ENCODE measurements at places on chromosomes 3 and 15.

- no peak for DNase-seq
Observed at GRCh38 chr3:32132121-32132520, 25.7 kb downstream of the GPD1L start.

- no peak for DNase-seq
Observed at GRCh38 chr15:88036154-88036839, 220.2 kb downstream of the NTRK3 start.

DNA sequence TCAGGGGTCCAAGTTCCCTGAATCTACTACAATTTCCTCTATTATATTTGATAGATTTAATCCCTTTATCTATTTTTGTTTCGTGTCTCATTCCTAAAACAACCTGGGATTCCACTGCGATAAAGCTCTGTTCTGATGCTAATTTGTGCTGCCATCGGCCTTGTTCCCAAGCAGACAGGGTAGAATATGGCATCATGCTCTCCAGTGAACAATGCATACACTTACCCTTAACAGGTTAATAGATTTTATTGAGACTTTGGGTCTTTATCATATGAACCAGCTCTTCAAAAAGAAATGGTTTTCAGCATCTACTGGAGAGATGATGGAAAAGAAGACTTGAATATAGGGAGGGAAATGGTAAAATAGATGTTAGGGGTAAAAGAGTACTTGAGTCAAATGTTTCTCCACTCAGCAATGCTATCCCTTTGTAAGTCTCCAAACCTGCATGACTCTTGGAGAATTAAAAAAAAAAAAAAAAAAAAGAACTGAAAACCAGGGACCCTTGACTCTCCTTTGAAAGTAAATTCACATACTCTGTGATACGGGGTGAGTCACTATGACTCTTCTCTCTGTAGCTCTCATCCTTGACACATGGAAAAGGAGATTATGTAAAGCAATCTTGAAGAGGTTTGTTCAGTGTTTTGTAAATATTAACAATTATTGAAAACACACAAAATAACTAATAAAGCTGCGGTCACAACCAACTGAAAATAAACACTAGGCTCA lies 268.8 kb downstream of the ZBTB20 start:
- no peak for DNase-seq

DNA sequence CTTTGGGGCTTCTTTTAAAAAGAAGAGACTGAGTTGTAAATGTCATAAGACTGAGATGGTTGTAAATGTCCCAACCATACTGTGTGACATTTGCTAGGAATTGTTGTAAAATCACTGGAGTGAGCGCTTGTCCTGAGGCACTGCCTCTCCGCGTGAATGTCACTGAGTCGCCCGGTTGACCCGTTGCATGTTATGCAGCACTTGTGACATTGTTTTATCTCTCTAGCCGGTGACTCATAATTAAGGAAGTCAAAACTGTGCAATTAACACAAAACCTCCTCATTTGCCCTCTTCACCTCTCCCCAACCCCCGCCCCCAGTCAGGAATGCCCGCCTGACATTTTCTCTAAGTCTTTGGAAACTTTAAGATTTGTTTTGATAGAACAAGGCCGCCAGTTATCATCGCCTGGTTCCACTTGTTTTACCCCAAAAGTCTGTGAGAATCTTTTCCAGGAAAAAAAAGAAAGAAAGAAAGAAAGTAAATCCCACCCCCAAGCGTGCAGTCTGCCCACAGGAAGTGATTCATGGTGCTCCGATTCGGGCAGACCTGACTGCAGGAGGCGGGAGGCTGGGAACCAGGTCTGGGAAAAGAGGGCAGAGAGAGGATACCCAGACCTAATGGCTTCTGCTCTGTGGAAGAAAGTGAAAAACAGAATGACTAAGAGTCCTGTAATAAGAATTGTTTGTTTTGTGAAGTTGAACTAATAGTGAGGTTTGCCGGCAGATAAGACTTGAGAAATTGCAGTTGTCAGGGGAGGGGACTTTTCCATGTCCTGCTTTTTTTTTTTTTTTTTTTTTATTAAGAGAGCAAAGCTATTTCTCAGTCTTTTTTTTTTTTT lies 84.8 kb downstream of the SMAD3 start:
- DNase-seq, result no peak

GRCh38 chr3:180215866-180216265 lies 179.1 kb upstream of the PEX5L start:
- no peak for DNase-seq

GRCh38 chr3:74041068-74041675 lies 416.4 kb upstream of the PDZRN3 start:
- DNase-seq, result no peak

GRCh38 chr3:51338632-51339031 lies 46.5 kb upstream of the MANF start:
- DNase-seq, result no peak

GRCh38 chr3:196694202-196694638 lies 17.8 kb downstream of the CEP19 start:
- peak; percentile 54 for DNase-seq

DNA sequence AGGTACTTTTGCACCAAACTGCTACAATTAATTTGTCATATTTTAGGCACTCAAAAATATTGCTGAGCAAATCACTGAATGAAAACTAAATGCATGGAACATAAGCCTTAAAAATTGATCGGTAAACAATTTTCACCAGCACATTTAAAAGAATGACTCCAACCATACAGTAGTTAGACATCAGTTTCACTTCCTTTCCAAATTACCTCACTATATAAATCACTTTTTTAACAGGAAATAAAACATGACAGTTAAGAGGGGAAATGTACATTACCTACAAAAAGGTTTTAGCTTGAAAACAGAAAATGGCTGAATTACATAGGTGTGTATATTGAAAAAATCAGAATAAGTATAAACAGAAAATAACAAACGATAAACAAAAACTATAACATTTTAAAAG lies 108.4 kb downstream of the SERPINI1 start:
- DNase-seq, result peak; percentile 59

DNA sequence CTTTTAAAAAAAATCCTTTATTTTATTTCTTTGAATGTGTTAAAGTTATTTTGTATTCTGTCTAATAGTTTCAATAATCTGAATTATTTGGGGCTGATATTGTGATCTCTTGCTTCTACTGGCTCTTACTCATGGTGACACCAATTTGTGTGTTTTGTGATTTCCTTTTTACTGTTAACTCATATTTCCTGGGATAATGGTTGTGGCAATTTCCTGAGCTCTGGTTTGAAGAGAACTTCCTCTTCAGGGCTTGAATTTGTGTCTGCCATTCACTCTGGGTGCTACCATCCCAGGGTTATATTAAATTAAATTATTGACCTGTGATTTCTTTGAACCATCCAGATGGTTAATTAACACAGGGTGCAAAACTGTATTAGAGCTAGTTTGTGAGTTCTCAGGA lies 60.4 kb upstream of the RNF7 start:
- no peak for DNase-seq

Data from B cell (primary cell).